ENCODE measurements at places on chromosomes 4 and X. TPM values are rescaled to one million over a fixed set of nuclear protein-coding genes. Genes with fewer than 3 reads are reported as not detected.

The STARD8 gene
- total RNA-seq: 2.4 TPM

The GLOD5 gene
- total RNA-seq: not detected

The DMRTC1B gene
- not detected for total RNA-seq

The FAM184B gene
- total RNA-seq: not detected

The KLF8 gene
- 0.50 TPM for total RNA-seq

The PNPLA4 gene
- not detected for total RNA-seq

The RAI2 gene
- total RNA-seq: not detected

The ATP1B4 gene
- not detected for total RNA-seq

The PDGFRA gene
- total RNA-seq: 18.0 TPM

The SHROOM3 gene
- 22.5 TPM for total RNA-seq

The SATL1 gene
- 0.18 TPM for total RNA-seq

The RAB33A gene
- 0.75 TPM for total RNA-seq

The ZMAT1 gene
- not detected for total RNA-seq

The GPR119 gene
- total RNA-seq: not detected

The SMIM20 gene
- total RNA-seq: 16.0 TPM

The XG gene
- not detected for total RNA-seq

The SYTL5 gene
- 0.22 TPM for total RNA-seq

The RENBP gene
- total RNA-seq: not detected

The CENPVL2 gene
- not detected for total RNA-seq

The VSIG4 gene
- not detected for total RNA-seq

The MBNL3 gene
- total RNA-seq: 0.11 TPM

The SPIN2B gene
- total RNA-seq: 5.3 TPM

The SSX2B gene
- not detected for total RNA-seq

The GPR173 gene
- total RNA-seq: 0.19 TPM

The APBB2 gene
- total RNA-seq: 13.1 TPM

The CISD2 gene
- total RNA-seq: 88.6 TPM

The RHOXF1 gene
- total RNA-seq: not detected

The HMGB2 gene
- total RNA-seq: 500 TPM

The COL4A5 gene
- total RNA-seq: 68.7 TPM

The AWAT2 gene
- not detected for total RNA-seq

The TENM3 gene
- 90.5 TPM for total RNA-seq

The LRP2BP gene
- 0.29 TPM for total RNA-seq

The ADAM29 gene
- total RNA-seq: not detected

The CXCL1 gene
- total RNA-seq: 0.38 TPM

The CPLX1 gene
- not detected for total RNA-seq

The SLC7A11 gene
- total RNA-seq: 33.0 TPM

The ABLIM2 gene
- total RNA-seq: not detected

The SPANXN3 gene
- total RNA-seq: not detected

The MAGEC2 gene
- total RNA-seq: not detected

The ARAP2 gene
- not detected for total RNA-seq

The DMD gene
- 8.9 TPM for total RNA-seq

The CLNK gene
- total RNA-seq: not detected

The MTMR1 gene
- total RNA-seq: 17.5 TPM

The MAP9 gene
- total RNA-seq: 3.1 TPM

The C4orf51 gene
- total RNA-seq: not detected

The BEND4 gene
- total RNA-seq: not detected
